ENCODE measurements at places on chromosomes 16 and 17.

DNA sequence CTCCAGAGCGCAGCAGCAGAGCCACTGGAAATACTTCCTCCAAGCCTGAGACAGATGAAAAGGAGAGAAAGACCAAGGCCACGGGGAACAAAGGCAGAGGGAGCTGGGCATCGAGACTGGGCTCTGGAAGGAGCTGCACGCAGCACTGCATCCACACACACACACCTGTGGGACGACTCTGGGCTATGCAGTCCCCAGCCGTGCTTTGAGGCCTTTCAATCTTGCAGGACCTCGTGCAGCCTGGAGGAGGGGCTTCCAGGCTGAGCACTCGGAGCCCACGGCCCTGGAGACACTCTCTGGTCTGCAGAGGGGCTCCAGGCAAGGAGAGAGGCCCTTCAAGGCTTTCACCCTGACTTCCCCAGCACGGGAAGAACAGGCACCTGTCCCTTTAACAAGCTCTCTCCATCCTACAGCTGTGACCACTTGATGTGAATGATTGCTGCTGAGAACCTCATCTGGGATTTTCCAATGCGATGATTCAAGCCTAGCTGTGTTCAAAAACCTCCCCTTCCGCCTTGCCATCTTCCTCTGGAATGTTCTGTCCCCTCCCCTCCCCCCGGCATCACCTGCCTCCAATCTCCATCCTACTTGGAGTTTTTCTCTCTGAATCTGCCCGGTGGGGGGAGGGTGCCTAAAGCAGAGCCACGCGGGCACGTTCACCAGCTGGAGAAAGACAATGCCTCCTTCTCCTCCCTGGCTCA lies 37.5 kb downstream of the RBFOX3 start:
- no peak for DNase-seq

DNA sequence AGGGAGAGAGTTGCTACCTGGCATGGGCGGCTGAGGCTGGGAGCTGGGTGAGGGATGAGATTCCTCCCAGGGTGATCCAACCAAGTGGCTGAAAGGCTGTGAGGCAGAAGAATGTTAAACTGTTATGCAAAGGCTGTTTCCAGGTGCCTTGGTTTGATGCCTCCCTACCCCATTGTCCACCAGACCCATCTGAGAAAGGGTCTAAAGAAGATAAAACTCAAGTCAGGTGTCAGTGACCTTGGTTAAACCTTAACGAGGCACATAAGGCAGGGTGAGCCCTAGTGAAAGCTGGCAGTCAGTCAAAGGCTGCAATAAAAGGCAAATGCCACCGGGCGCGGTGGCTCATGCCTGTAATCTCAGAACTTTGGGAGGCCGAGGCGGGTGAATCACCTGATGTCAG lies 23.8 kb downstream of the LDHD start:
- no peak for DNase-seq

DNA sequence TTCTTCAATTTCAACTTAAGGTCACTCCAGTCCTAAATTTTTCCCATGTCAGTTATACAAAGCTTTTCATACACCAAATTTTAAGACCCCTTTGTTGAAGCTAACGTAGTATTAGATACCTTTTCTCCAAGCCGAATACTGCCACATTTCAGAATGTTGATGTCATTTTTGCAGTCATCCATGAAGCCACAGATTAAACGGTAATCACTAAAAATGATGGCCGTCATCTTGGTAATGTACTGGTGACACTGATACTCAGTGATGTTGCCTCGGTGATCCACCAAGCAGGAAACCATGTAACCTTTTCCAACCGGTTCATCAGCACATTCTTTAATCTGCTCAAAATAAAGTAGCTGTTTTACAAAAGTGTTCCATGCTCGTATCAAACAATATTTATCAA lies 82.1 kb upstream of the CLEC18B start:
- no peak for DNase-seq

GRCh38 chr17:63946440-63947363 lies 14.6 kb upstream of the CD79B start:
- DNase-seq, result peak; percentile 49

DNA sequence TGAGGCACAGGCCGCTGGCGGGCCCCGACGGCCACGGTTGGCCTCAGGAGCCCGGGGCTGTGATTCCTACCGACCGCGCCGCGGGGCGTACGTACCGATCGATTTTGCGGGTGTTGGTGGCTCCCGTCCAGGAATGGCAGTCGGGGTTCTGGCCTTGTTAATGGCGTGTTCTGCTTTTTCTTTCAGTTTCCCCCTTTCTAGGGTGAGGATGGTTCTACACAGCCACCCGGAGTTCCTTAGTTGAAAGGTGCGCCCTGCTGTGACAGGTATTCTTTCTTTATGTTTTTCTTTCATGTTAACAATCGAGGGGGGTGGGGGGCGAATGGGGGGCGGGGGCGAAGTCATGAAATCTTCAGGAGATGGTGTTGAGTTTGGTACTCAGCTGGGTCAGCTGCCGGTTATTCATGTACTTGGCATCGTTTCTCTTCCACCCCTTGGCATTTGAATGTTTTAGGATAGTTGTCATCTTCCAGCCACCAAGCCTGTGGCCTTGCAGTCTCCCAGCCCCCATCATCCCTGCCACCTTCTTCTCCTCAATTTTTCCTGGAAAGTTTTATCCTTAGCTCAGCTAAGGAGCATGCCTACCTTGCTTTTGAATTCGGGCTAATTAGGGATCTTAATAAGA lies 802 bp downstream of the CYLD start:
- DNase-seq, result peak; percentile 8

GRCh38 chr17:13393841-13394710 lies 207.7 kb downstream of the HS3ST3A1 start:
- no peak for DNase-seq

- no peak for DNase-seq
Measured at GRCh38 chr17:1552932-1553331, 9.7 kb downstream of the PITPNA start.

DNA sequence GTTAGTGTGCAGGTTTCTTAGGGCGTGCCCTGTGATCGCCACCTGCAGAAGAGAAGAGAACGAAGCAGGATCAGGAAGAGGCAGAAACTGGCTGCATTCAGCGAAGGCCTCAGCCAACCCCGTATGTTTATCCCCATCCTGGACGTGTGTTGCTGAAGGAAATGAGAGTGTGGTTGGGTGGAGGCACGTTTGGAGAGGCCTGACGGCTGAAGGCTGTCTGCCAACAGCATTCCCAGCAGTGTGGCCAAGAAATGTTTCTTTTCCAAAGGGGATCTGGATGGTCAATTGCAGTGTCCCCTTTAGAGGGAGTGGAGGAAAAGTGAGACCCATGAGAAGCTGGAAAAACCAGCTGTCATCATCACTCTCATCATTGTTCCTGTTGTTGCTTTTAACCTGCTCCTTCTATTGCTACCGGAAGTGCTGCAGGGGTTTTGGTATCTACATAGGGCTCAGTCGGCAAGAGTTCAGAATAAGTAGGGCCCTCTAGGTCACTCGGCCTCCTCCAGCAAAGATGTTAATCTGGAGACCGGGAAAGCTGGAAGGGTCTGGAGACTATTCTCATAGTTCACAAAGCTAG lies 46.5 kb upstream of the SLC47A1 start:
- DNase-seq, result no peak

DNA sequence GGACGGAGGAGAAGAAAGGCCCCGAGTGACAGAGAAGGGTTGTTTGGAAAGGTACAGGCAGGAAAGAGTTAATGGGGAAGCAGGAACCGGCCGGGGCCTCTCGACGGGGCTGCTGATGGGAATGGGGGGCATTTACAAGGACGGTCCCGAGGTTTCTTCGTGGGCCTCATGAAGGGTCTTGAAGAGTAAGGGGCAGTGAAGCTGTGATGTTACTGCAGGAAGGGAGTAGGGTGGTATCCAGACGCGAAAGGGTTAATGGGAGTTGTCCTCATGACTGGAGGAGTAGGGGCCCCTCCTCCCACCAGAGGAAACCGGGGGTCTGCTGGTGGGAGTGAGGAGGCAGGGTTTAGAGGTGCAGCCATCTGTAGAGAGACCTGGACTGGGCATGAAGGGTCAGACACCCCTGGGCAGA lies 481 bp downstream of the PDK2 start:
- DNase-seq, result no peak

- no peak for DNase-seq
Measured at GRCh38 chr16:7442050-7442449, 109.4 kb downstream of the RBFOX1 start.

DNA sequence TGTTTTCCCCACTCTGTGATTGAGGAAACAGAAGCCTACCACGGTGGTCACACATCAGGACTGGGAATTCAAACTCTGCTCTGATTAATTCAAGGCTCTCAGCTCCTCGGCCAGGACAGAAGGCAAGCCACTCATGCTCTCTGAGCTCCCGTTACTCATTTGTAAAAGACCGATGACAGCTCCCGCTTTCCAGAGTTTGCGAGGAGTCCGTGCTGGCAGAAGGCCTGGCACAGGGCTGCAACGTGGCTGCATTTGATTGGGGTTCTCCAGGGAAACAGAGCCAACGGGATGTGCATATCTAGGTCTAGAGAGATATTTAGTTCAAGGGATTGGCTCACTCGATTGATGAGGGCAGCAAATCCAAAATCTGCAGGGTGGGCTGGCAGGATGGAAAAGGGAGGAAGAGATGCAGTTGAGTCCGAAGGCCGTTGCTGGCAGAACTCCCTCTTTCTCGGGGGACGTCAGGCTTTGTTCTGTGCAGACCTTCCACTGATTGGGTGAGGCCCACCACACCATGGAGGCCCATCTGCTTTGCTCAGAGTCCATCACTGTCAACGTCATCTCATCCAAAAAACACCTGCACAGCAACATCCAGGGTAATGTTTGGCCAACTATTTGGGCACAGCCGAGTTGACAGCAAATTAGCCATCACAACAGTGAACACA lies 215.5 kb upstream of the RPL38 start:
- DNase-seq, result no peak

GRCh38 chr16:66728117-66728787 lies 23.2 kb downstream of the DYNC1LI2 start:
- DNase-seq, result peak; percentile 83

DNA sequence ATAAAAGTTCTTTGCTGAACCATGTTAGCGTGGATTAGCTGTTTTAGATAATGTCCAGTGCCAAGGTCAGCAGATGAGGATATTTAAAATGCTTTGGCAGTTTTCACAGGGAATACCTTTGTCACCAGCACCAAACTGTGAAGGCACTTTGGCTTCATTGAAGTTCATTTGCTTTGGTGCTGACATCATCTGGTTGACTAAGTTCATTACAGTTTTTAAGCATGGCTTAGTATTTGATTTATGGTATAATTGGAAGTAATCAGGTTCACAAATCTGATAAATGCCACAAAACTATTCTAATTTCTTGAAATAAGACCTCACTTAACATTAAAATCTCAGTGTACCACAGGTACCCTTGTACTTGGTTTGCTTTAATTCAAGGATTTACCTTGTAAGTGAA lies 4.3 kb downstream of the GID4 start:
- no peak for DNase-seq

DNA sequence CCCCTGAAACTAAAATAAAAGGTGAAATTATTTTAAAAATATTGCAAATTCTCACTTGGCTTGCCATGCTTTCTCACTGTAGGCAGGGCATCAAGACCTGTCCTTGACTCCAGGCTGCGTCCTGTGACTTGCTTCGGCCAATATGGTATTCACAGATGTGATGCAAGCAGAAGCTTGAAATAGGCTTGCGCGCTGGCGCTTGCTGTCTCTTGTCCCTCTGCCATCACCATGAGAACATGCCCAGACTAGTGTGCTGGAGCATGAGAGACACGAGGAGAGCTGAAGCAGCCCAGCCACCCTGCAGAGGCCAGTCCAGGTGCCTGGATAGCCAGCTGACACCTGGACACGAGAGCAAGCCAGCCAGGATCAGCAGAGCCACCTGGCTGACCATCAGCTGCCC lies 21.8 kb upstream of the ZKSCAN2 start:
- no peak for DNase-seq

DNA sequence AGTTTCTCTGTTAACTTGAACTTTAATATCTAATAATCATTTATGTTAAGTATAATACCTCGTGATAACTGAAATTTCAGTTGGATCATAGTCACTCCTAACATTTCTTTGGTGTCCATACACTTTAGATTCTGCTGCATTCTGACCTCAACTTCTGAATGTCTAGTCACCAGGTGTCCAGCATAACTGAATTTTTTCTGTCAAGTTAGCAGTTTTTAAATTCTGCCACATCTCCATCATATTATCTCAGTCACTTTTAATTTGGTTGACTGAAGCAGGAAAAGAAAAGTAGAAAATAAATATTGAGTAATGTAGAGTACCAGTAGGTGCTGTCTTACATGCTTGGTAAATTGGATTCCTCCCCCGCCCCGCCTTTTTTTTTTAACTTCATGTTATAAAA lies 128.6 kb downstream of the TANC2 start:
- no peak for DNase-seq

Data from AML-193 (cell line).